ENCODE measurements at places on chromosomes 12 and 14.

DNA sequence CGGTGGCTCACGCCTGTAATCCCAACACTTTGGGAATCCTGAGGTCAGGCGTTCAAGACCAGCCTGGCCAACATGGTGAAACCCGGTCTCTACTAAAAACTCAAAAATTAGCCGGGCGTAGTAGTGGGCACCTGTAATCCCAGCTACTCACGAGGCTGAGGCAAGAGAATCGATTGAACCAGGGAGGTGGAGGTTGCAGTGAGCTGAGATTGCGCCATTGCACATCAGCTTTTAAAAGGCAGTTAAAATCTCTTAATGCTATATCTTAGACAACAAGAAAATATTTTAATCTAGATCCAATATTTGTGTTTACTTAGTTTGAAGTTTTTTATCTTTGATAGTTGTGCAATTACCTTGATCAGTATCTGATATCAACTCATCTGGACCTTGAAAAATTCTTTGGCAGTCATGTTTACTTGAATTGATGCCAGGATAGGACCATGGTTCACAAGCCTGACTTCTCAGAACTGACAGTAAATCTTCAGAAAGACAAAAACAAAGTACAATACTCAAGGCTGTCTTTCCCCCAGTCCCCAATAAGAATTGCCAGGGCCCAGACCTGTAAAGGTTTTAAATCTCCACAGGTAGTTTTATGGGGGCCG, 135.0 kb upstream of the AEBP2 start:
- no peak for DNase-seq

DNA sequence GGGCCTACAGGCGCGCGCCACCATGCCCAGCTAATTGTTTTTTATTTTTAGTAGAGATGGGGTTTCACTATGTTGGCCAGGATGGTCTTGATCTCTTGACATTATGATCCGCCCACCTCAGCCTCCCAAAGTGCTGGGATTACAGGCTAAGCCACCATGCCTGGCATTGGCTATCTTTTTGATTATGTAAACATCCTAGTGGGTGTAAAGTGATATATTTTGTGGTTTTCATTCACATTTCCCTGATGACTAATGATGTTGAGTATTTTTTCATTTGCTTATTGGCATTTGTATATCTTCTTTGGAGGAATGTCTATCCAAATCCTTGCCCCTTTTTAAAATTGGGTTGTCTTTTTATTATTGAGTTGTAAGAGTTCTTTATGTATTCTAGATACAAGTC, 16.3 kb downstream of the CREBL2 start:
- no peak for DNase-seq

DNA sequence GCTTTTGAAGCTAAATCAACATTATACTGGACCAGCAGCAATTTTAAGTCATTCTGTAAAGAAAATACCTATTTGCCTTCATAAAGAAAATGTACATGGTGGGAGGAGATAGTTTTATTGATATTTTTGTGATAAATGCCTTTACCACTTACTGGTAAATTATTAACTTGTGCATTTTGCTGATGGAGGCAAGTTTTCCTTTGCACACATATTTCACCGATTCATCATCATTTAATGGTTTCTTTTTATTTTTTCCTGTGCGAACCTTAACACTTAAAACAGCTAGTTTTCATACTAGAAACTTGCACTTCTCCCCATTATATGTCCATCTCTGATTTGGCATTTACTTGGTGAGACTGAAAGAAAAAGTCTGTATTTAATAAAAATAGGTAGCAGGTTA, 239.3 kb downstream of the TRHDE start:
- no peak for DNase-seq

DNA sequence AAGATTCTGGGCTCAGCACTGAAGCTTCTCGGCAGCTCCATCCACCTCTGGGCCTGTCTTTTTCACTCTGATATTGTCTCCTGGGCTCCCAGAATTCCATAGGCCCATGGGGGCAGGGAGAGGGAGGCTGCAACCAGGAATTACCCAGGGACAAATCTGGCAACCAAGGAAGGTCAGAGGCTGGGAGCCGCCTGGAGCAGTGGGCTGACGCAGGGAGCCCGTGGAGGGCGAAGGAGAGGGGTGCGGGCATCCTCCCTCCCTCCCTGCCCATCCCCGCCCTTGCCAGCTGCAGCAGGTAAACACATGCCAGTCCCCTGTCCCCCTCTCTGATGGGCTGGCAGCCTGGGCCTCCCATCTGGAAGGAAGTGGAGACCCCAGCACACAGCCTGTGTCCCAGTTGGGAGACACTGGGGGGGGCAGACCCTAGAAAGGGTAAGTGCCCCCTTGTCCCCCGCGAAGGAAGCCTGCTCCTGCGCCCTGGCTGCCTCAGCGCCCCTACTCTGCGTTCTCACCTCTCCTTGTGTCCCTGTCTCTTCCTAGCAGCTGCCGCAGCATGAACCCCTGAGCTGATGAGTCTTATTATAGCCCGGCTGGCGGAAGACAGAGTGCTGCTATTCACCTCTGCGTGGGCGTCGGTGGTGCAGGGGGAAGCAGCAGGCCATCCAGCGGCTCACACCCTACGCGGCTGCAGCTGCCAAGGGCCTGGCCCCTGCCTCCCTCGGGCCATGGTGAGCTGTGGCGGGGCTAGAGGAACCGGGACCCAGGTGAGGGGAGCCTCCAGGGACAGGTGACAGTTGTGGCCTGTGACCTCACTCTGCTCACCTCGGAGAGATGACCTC, 6.7 kb downstream of the LRTM2 start:
- DNase-seq, result no peak

DNA sequence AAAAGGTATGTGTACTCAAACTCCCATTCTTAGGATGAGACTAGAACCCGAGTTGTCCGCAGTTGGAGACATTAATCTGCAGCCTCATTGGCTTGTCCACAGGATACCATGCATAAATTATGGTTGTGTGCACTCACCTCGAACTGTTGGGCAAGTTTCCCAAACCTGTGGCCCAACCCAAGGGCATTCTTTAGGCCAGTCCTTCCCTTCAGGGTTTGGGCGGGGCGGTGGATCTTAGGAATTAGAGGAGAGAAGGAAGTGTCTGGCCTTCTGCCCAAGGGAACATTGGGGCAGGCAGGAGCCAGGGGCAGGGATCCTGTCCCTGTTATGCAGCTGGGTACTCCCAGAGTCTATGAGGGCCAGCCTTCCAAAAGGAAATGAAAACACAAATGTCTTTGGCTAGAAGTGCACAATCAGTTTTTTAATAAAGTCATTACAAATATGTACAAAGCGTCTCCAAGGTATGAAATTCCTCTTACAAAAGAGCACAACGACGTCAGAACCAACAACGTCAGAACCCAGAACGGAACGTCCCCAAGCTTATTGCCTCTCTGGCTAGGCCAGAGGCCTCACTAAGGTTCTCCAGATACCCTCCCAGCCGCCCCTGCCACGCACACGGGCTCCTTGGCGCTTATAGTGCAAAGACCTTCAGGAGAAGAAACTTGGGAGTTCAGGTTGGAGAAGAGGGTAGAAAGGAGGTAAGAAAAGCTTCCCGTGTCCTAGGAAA, 25.3 kb downstream of the HRK start:
- no peak for DNase-seq

- no peak for DNase-seq
Measured at GRCh38 chr12:123571343-123571813, 13.0 kb upstream of the TMED2 start.

GRCh38 chr14:104791425-104791824, 4.1 kb downstream of the AKT1 start:
- DNase-seq, result no peak

GRCh38 chr12:125454786-125455480, 389.7 kb downstream of the AACS start:
- DNase-seq, result no peak

GRCh38 chr12:31877884-31878283, 81.3 kb upstream of the RESF1 start:
- no peak for DNase-seq

DNA sequence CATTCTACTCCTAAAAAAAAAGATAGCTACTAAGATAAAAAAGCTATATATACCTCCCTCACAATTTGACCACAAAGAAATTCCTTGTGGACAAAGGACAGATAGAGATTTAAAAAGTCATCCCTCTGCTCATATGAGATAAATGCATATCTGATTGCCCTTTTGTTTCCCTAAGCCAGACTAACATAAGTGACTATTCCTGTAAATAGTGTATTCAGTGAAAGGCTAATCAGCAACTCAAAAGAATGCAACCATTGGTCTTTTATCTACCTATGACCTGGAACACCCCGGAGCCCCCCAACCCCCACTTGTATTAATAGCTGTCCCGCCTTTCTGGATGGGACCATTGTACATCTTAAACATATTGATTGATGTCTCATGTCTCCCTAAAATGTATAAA, 6.3 kb upstream of the TMPO start:
- no peak for DNase-seq

GRCh38 chr12:107843351-107844311, 69.1 kb downstream of the ASCL4 start:
- no peak for DNase-seq

GRCh38 chr12:3193131-3193530, 116.0 kb downstream of the TSPAN9 start:
- DNase-seq, result no peak

DNA sequence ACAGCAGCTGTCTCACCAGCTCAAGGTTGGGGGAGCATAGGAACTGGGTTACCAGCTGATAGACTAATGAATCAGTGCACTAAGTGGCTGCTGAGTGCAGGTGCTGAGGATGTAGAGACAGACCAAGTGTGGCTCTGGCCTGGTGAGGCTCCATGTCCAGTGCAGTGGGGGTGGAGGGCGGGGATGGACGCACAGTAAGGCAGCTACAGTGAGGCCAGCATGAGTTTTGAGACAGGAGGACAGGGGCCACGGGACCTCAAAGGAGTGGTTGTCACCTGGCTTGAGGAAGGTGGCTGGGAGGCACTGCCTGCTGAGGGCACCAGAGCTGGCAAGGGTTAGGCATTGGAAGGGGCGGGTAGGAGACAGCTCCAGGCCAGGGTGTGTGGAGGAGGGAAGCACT, 37.0 kb downstream of the SYNE3 start:
- no peak for DNase-seq

DNA sequence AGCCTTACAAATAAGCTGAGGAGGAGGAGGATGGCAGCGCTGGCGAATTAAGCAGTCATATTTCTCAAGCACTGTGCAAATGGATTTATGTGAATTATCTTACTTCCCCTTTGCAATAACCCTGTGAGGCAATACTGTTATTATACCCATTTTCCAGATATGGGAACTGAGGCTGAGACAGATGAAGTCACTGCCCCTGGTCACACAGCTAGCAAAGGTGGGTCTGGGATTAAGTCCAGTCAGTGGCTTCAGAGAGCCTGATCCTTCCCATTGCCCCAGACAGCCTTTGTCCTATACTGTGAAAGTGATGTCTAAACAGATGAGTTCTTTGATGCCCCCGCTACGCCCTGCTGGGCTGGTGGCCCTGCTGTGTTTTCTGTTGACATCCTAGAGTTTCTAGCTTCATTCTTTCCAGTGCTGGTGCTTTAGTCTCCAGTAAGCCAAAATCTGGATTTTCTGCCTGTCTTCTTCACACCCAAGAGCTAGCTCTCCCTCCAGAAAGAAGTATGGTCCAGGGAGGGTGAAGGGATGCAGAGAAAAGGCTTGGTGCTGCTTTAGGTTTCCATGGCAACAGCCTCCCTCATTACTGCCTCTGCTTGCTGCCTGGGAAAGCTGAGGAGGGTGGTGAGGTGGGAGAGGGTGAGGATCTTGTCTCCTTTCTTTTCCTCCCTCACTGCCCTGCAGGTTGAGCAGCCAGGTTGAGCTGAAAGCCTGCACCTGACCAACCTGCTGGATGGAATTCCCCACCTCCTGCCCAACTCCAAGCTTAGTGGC, 30.7 kb downstream of the TMEM63C start:
- no peak for DNase-seq

GRCh38 chr14:67457782-67458181, 30.7 kb downstream of the TMEM229B start:
- DNase-seq, result no peak

- DNase-seq, result no peak
Measured at GRCh38 chr12:6548966-6549683, 6.7 kb downstream of the IFFO1 start.

DNA sequence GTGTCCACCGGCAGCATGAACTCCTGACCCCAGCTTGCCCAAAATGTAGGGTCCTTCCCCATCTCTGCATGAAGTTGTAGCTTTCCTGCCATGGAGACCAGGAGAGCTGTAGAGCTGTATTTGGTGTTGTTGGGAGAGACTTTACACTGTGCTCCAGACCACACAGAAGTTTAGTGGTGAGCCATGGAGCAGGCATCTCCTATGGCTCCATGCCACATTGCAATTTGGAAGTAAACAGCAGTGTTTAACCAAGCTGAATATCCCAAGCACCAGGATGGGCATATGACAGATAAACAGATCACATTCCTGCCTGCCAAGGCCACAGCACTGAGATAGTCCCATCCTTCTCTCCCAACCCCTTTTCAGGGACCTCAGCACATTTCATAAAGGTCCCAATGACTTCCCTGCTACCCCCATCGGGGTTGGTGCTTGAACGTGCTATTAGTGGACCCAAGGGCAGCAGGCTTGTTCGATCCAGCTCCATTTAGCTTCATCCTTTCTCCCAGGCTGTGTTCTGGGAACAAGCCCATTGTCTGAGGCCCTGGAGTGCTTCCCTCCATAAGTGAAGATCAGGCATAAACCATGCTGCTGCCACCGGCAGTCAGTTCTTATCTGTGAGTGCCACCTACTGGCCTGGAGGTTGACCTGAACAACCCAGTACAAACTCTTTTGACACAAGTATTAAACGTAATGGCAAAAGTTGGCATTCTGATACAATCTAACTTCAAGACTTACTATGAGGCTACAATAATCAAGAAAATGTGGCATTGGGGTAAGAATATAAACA, 172.3 kb upstream of the ATXN7L3B start:
- no peak for DNase-seq

DNA sequence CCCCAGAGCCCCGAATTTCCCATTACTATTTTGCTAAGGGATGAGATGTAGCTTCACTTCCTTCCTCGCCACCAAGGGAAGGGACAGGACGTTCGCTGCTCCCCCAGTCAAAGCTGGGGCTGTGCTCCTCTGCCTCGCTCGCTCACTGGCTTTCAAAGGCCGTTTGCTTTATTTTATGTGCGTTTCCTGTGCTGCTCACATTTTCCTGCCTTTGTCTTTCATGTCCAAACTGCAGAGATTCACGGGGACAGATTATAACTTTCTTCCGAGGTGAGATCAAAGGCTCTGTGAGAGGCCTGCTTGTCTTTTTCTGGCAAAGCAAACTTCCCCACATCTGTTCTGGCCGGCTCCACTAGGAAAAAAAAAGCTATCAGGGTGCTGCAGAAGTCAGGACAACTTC, 76.0 kb upstream of the FZD10 start:
- no peak for DNase-seq

- no peak for DNase-seq
Measured at GRCh38 chr12:71108355-71108754, 49.4 kb downstream of the TSPAN8 start.

DNA sequence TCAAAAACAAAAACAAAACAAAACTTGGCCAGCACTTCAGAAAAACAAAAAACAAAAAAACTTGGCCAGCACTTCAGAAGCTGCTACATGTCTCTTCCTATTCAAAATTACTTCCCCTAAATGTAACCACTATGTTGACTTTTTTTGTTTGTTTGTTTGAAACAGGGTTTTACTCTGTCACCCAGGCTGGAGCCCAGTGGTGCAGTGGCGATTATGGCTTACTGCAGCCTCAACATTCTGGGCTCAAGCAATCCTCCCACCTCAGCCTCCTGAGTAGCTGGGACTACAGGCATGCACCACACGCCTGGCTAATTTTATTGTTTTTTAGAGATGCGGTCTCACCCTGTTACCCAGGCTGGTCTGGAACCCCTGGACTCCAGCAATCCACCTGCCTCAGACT, 38.0 kb upstream of the PPP4R3A start:
- DNase-seq, result no peak

- DNase-seq, result peak; percentile 21
Measured at GRCh38 chr14:102164241-102164641, 24.5 kb downstream of the WDR20 start.
